ENCODE measurements at places on chromosomes 5 and 9.

GRCh38 chr9:36985769-36986467, 48.1 kb downstream of the PAX5 start:
- no peak for DNase-seq

- DNase-seq, result no peak
Observed at GRCh38 chr5:65305913-65306312, 175.8 kb downstream of the ADAMTS6 start.

DNA sequence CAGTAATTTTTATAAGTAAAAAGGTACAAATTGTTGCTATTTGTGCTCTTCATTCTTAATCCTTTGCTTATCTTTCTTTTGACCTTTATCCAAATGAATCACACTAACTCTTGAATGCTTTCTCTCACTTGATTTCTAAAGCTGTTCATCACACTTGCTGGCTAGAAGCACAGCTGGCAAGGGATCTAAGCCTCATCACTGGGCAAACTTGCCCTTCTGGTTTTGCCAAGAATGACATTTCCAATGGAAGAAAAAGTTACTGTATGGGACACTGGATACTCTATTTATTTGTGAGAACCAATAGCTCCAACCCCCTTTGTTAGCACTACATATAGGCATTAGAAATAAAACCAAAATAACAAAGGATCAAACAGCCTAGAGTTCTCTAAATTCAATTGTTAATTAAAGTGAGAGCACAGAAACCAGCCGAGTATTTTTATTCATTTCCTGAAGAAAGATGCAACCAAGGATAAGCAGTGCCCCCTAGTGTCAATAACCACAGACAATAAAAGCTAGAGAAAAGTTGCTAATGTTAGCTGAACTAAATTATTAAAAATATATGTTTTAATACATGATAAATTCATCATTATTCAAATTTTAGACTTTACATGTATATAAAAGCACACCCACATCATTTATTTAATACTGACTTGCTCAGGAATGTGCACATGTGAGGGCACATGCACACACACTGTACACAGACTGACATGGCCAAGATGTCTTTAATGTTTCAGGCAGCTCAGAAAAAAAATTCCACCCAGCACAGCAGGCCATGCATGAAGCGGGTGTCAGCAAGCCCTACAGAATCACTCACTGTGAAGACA, 59.8 kb upstream of the POU5F2 start:
- DNase-seq, result peak; percentile 14

DNA sequence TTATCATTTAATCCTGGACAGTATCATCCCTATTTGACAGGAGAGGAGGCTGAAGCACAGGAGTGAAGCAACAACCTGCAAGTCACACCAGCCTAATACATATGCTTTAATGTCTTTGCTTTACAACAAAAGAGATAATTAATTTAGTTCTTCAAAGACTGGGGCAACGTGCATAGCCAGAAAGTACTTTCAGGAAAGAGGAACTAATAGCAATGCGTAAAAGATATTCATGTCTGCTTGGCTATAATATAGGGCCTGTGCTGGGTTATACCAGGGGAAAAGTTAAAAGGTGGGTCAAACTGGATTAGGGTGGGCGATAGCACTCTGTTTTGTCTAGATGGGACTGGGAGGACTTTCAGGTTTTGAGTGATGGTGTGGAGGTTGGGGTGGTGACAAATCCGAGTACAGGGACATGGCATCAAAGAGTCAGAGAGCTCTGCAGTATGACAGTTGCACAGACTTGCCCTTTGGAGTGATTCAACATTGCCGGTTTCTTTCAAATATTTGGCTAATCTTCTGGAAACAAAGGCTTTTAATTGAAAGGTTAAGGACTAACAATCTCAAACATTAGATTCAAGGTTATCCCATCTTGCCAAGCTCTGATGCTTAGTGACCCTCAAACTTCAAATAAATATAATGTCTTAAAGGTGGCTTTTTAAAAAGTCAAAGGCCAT, 11.9 kb downstream of the DAB2 start:
- DNase-seq, result no peak

DNA sequence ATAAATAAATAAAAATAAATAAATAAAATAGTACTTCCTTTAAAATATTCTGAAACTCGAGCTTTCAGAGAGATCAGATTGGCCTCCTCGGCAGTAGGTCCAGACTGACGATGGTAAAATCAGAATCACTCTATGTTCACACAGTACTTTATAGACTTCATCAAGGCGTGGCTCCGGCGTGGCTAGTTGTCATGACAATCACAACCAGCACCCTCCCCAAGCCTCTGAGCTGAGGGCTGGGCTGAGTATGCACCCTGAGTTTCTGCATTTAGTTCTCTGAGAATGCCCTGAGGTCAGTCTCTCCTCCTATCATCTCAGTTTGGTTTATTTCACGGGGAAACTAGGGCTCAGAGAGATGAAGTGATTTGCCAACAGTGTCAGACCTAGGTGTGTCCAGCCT, 43.3 kb upstream of the BARHL1 start:
- no peak for DNase-seq

DNA sequence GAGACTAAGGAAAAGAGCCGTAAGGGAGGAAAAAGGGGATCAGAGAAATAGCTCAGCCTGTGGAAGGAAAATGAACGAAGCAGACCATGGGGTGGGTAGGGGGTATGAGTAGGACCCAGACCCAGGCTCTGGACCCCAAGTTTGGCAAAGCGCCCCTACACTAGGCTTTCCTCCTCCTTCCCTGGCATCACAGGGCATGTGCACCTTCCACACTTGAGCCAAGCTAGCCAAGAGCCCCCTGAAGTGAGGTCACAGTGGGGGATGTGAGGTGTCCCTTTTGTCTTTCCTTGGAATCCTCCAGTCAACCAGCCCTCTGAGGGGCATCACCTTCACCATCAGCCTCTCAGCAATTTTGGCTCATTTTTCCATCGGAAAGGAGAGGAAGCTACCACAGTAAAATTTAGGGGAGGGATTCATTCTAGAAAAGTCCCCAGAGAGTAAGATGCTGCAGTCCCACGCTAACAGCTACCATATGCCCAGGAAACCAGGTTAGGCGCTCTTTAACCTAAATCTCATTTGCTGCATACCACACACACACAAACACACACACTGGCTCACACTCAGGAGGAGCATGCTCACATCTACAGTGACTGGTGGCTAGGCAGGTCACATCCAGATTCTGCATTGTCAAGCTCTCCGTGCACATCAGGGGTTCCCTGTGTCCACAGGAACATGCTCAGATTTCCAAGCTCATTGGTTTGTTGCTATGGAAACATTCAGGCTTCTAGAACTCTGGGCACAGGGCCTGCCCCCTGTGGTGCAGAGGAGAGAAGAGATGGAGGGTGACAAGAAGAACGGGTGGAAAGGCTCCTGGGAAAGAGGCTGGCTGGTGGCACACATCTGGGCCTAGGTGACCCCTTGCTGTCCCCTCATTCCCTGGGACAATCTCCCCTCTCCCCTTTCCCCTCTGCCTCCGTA, 9.9 kb downstream of the REEP2 start:
- DNase-seq, result peak; percentile 92

- DNase-seq, result no peak
Observed at GRCh38 chr9:131492070-131492469, 10.6 kb upstream of the POMT1 start.

DNA sequence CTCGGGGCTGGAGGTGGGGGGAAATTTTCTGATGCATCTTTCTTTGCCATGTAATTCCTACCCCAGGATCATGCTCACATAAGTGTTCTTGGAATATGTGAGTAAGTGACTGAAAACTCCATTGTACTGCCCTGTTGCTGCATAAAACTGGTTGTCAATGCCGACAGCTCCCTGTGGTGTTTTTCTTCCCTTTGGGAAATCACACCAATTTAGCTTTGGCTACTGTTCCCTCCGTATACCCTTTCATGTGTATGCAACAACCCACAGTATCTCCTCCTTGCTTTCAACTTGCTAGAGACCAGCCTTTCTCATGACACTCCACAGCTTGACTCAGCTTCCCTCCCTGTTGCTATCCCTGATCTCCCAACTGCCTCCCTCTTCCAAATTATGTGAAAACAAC, 240.6 kb downstream of the TRIM32 start:
- no peak for DNase-seq

DNA sequence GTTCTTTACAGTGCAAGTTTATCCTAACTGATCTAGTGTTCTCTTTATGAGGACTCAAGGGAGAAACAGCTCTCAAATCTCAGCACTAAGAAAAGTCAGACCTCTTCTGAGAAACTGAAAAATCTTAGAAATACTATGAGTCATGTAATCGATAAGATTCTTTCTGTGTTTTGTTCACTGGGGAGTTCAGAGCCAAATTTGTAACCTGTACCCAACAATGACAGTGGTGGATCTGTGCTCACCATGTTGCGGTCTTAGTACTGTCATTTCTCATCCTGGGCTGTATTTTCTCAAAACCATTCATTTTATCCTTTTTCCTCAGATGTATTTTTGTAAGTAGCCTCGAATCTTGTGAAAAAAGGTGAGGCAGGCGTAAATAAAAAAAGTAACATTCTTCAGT, 146.4 kb downstream of the ACER2 start:
- no peak for DNase-seq

DNA sequence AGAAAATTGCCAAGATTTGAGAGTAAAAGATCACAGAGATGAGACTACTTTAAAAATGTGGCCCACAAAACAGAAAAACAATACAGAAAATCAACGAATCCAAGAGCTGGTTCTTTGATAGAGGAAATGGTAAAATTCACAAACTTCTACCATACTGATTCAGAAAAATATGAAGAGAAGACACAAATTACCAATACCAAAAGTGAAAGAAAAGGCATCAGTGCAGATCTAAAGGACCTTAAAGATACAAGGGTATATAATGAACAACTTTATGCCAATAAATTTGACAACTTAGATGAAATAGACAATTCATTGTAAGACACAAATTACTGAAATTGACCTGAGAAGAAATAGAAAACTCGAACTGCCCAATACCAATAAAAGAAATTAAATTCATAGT, 24.4 kb upstream of the SLC1A1 start:
- no peak for DNase-seq

DNA sequence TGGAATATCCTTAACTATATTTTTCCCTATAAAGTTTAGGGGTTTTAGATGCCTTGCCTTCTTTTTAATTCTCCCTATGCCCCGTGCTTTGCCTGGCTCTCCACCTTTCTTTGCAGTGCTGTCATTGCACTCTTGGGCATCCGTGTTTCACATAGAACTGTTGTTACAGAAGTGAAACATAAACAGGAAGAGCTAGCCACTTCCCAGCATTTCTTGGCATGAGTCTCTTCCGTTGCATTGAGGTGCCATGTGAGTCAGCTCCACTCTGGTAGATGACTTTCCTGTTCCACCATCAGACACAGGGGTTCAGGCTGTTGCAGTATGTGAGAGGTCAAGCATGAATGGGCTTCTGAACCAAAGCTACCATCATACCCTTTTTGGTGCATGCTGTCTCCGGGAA, 73.4 kb downstream of the ANGPTL2 start:
- no peak for DNase-seq
